ENCODE measurements at places on chromosomes 16 and 17.

DNA sequence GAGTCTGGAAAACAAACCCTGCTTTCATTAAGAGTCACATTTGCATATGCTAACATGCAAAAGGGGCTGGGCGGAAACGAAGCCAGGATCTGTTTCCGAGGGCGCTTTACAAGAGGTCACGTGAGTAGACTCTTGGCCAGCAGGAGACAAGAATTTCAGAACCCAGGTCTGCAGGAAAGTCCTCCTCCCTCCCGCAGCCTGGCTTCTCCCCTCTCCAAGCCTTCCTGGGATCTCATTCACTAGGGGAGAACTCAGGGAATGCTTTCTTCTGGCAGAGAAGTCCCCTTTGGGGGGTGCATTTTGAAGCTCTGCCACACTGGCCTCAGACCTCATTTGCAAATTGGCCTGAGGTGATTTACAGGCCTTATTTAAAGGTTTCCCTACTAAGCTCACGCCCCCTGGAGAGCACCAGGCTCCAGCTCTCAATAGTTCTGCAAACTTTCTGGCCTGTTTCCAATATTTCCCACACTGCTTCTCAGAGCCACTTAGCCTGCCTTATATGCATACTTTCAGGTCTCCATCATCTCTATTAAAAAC, 57.2 kb upstream of the CACNG5 start:
- DNase-seq: no peak

DNA sequence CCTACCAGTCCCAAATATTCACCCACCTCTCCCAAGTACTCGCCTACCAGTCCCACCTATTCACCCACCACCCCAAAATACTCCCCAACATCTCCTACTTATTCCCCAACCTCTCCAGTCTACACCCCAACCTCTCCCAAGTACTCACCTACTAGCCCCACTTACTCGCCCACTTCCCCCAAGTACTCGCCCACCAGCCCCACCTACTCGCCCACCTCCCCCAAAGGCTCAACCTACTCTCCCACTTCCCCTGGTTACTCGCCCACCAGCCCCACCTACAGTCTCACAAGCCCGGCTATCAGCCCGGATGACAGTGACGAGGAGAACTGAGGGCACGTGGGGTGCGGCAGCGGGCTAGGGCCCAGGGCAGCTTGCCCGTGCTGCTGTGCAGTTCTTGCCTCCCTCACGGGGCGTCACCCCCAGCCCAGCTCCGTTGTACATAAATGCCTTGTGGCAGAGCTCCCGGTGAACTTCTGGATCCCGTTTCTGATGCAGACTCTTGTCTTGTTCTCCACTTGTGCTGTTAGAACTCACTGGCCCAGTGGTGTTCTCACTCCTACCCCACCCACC, 29.8 kb downstream of the POLR2A start:
- DNase-seq: no peak

DNA sequence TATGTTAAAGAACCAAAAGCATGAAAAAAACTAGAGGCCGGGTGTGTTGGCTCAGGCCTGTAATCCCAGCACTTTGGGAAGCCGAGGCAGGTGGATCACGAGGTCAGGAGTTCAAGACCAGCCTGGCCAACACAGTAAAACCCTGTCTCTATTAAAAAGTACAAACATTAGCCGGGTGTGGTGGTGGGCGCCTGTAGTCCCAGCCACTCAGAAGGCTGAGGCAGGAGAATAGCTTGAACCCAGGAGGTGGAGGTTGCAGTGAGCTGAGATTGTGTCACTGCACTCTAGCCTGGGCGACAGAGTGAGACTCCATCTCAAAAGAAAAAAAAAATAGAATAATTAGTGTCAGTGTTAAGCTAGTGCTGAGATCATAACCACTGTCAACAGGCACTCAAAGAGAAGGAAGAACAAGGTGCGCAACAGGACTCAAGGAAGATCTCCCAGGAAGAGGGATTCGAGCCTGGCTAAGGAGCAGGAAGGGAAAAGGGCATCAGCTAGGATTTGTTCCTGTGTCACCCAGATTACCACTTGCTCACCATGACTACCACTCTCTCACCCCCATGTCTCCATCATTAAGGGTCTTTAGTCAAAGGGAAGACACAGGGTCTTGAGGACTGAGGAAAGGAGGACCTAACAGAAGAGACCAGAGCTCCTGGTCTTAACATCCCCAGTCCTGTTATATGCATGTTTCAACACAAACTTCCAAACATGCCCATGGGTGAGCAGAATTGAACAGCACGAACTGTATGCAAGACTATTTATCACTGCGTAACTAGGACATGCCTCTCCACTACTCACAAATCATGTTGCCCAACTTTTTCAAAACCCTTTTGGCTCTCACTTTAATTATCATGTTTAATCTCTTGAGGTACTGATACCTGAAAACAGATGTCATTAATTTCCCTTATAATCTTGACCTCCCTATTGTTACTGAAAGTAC, 88.3 kb upstream of the PLEKHM1 start:
- no peak for DNase-seq

- no peak for DNase-seq
These were observed 8.2 kb downstream of the ARL4D start for GRCh38 chr17:43406676-43407645.

GRCh38 chr17:32993977-32994376, 2.3 kb downstream of the SPACA3 start:
- DNase-seq: no peak
